ENCODE measurements at places on chromosomes 5 and 9. TPM values are rescaled to one million over a fixed set of nuclear protein-coding genes. Genes with fewer than 3 reads are reported as not detected.

GRCh38 chr9:126933334-126933980 lies 18.9 kb downstream of the RALGPS1 start:
- DNase-seq, result no peak

DNA sequence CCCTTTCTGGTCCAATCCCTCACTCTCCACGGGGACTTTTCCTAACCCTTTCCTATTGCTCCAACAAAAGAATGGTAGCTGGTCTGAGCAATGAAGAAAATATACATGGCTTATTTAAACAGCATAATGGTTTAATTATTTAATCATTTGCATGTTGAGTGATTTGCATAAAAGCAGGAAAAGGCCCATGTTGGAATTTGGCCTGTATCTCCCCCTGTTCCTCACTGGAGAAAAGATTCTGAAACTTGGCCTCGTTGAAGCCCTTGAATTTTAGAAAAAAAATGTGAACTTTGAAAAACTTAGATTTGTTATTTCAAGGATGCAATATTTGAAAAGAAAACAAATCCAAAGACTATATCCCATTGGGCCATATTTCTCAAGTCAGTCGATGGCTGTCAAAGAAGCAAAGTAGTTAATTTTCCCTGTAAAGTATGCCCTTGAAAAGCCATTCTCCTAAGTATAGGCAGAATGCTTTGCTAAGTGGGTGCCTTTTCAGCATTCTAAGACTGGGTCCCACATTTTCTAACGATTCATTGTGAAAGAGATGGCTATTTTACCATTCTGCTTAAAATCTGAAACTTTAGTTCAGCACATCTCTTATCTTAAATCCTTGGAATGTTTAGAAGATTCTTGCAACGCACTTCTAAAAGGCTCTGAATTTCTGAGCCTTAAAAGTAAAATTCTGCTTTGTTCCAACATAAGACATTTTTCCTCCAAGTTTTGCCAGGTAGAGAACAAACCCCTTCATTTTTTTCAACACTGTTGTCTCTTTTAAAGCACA lies 428.8 kb downstream of the ARHGEF28 start:
- DNase-seq, result no peak

GRCh38 chr9:109817146-109817845 lies 37.3 kb downstream of the PALM2AKAP2 start:
- DNase-seq, result no peak

DNA sequence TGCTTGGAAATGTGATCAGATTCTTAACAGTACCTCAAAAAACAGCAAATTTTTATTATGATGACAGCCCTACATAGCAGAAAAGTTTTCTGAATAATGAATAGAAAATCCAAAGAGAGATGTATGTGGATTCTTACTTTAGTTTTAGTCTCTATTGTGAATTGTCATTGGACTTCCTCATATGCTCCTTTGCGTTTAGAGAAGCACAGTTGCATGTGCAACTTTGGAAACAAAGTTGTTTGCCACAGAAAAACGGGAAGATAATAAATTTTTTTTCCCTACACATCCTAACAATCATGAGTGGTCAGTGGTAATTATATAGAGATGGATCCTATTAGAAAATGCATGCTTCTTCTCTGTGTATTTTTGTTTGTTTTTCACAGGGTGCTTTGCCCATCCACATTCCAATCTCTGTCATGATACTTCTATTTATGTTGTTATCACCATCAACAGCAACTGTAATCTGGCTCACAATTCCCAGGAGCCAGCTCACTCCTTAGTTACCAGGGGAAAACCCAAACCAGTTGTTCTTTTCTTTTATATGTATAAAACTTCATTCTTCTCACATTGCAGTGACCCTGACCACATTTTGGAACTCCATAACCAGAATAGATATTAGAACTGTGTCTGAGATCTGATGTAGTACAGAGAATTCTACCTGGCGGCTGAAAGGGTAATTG lies 118.7 kb downstream of the NDUFS4 start:
- DNase-seq, result no peak

GRCh38 chr9:17436854-17437253 lies 142.0 kb upstream of the SH3GL2 start:
- no peak for DNase-seq

GRCh38 chr5:68757626-68758212 lies 336.1 kb upstream of the SLC30A5 start:
- no peak for DNase-seq

GRCh38 chr5:108858959-108859358 lies 111.3 kb downstream of the FER start:
- DNase-seq, result no peak

DNA sequence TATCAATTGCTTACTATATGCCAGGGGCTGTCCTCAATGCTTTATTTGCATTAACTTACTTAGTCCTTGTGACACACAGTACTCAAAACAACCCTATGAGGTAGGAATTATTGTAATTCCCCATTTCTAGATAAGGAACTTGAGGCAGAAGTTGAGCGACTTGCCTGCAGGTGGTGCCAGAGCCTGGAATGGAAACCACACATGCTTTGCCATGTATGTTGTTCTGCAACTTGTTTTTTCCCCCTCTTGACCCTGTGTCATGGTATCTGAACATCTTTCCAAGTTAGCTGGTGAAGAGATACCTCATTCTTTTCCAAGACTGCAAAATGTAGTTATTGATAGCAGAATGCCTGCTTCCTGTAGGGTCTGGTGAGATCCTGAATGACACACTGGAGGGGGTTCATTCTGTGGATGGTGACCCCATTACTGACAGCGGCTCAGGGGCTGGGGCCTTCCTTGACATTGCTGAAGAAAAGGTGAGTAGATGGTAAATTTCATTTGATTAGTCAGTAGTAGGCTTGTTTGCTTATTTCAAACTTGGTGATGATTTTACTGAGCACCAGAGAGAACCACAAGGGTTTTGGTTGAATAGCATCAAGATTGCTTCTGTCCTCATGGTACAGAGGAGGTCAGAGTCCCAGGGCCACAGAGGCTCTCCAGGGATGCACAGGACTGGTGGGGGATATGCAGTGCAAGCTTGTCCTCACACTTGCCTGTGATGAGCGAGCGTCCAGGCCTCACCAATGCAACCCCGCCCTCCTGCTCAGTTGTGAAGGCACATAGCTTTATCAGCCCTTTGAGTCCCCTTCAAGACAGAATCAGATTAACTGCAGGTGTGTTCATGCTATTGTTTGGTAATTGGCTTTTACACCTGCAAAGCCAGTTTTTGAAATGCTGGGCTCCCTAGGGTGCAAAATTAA lies 57.0 kb downstream of the COL15A1 start:
- peak; percentile 88 for DNase-seq

GRCh38 chr5:138549414-138549813 lies 6.4 kb upstream of the ETF1 start:
- no peak for DNase-seq

- DNase-seq, result no peak
Measured at GRCh38 chr5:133644000-133644865, 31.9 kb upstream of the FSTL4 start.

- no peak for DNase-seq
Measured at GRCh38 chr5:179828756-179829421, 8.2 kb downstream of the SQSTM1 start.

DNA sequence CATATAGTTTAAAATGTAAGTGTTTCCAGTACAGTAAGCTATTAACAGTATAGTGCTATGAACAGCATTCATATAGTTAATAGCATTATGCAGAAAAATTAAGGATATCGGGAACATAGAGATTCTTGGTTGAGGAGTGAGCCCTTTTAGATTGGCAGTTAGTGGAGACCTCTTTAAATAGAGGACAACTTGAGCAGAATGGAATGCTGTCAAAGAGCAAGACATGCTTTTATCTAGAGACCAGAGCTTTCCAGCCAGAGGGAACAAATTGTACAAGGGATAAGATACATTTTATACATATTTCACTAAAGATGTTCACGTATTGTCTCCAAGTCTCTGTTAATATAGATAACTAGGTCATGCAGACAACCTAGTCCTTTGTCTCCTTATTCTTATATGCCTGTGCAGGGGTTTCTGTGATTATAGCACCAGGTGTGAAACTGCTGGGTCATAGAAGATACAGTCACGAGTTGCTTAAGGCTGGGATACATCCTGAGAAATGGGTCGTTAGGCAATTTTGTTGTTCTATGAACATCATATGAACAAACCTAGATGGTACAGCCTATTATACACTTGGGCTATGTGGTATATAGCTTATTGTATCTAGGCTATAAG lies 6.0 kb downstream of the IPO11 start:
- DNase-seq, result no peak

DNA sequence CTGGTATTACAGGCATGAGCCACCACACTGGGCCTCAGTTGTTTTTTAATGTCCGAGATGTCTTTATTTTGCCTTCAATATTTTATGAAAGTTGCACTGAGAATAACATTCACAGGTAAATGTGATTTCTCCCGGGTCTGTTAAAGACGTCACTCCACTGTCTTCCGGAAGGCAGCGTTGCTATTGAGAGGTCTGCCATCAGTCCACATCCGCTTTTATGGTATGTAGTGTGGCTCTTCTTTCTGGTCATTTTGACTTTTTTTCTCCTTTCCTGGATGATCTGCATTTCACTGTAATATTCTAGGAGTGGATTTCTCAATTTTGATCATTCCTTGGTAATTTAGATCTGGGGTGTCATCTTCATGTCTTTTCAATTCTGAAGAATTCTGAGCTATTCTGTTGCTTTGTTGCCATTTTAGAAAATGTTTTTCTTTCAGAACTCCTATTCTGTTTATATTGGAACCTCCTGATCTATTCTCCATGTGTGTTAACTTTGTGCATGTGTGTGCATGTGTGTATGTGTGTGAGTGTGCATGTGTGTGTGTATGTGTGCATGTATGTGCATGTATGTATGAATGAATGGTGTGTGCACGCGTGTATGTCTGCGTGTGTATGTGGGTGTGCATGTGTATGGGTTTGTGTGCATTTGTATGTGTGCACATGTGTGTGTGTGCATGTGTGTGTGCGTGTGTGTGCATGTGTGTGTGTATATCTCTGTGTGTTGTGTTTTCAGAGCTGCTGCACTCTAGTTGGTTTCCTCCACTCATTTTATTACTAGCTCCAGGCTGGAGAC lies 1.9 kb upstream of the LCN1 start:
- no peak for DNase-seq

- DNase-seq, result no peak
Measured at GRCh38 chr5:173333925-173334661, 5.9 kb upstream of the STC2 start.

GRCh38 chr5:147860641-147861025 lies 17.9 kb upstream of the SCGB3A2 start:
- DNase-seq, result no peak

DNA sequence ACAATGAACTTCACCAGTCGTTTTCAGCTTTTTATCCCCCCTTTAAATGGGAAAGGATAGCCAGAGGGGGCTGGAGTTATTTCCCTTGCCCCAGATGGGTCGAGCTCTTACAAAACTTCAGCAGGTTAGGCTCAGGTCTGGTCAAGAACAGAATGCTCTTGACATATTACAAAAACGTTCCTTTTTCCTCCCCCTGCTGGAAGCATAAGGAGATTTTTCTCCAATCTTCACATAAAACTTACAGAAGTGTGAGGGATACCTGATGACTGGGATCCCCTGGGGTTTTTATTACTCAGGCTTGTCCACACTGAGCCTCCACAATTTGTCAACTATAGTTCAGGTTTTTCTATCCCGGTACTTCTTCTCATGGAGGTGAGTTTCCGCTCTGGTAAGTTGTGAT lies 60.8 kb downstream of the CSF2 start:
- peak; percentile 40 for DNase-seq

DNA sequence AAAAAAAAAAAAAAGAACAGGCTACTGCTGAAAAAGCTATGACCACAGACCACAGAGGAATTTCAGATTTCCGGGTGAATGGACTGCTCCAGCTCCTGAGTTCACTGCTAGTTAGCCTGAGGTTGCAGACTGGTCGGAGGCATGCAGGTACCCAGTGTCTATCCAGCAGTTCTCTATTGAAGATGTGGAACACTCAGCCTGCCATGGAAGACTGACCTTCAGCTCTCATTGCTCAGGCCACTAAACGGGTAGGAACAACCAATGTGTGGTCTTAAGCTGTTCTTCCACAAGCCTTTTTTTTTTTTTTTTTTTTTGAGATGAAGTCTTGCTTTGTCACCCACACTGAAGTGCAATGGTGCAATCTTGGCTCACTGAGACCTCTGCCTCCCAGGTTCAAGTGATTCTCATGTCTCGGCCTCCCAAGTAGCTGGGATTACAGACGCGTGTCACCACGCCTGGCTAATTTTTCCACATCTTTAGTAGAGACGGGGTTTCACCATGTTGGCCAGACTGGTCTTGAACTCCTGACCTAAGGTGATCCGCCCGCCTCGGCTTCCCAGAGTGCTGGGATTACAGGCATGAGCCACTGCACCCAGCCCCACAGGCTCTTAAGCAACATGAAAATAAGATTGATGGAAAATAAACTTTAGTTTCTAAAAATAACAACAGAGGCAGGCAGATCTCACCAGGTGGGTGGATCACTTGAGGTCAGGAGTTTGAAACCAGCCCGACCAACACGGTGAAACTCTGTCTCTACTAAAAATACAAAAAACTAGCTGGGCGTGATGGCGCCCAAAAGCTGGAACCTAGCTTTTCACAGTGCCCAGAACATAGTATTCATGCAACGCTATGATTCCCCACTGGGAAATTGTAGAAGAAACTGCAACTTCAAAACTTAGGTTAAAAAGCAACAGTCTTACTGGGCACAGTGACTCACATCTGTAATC lies 20.0 kb upstream of the NPM1 start:
- no peak for DNase-seq

DNA sequence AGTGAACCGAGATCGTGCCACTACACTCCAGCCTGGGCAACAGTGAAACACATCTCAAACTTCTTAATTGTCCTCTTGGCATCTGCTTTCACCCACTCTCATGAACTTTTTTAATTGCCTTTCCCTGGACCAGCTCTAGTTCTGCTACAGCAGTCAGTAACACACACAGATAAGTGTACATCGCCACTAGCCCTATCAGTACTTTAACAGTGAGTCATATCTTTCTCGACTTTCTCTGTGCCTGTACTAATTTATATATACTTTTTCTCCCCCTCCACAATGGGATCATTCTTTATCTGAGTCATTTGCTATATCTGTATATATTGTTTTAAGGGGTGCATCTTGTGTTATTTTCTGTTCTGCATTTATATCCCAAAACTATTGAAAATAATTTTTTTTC lies 6.7 kb downstream of the CDC37L1 start:
- DNase-seq, result no peak

DNA sequence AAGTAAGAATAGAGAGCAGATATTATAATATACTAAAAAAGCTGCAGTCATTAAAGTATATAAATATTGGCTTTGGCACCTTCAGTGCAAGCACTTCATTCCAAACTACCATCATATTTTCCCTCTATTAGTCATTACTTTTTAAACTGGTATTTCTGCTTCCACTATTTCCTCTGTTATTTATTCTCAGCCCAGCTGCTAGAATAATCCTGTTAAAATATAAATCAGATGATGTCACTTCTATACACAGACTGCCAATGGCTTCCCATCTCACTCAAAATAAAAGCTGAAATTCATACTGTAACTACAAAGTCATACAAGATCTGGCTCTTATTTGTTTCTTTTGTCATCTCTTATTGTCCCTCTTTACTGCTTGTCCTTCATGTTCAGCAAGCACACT lies 432.9 kb downstream of the TLE4 start:
- no peak for DNase-seq

The GRXCR2 gene
- total RNA-seq, result not detected

The MSX2 gene
- 104 TPM for total RNA-seq

All from cardiac muscle cell (in vitro differentiated cells and primary cell).